Suppressor macrophage treated with lipopolysaccharide for 1 hour (primary cell): ENCODE measurements at places on chromosomes 1 and 21.

- peak; percentile 48 for DNase-seq
Measured at GRCh38 chr1:2148691-2149090, 45.9 kb downstream of the FAAP20 start.

DNA sequence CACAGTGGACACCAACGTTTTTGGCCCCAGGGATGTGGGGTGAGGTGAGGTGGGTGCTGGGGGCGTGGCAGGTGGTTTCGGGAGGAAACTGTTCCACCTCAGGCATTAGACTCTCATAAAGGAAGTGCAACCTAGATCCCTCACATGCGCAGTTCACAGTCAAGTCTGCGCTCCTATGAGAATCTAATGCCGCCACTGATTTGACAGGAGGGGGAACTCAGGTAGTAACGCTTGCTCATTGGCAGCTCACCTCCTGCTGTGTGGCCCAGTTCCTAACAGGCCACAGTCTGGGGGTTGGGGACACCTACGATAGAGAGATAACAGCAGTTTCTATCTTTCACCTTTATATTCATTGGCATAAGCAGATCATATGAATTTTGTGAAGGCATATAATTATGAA is 347.1 kb downstream of the VAV3 start:
- DNase-seq = no peak

GRCh38 chr1:18542351-18542750 is 61.6 kb downstream of the KLHDC7A start:
- DNase-seq = no peak

DNA sequence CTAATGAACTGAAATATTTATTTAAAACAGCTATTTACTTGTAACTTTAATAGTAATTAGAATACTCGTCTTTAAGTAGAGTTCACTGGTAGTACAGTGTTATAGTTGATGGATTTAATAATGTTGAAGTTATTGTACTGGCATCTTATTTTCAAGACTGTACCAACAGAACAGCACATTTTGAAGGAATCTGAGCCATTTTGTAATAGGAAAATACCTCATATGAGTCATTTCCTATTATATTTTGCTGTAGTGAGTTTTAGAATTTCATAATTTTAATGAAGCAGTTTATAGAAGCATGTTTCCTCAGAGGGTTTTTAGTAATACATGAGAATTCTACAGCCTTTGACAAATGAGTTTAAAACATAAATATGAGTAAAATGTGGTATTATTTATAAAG is 258.3 kb downstream of the OLFM3 start:
- DNase-seq = no peak

- DNase-seq = peak; percentile 58
Measured at GRCh38 chr21:38660333-38661196, 145.2 kb upstream of the ETS2 start.

DNA sequence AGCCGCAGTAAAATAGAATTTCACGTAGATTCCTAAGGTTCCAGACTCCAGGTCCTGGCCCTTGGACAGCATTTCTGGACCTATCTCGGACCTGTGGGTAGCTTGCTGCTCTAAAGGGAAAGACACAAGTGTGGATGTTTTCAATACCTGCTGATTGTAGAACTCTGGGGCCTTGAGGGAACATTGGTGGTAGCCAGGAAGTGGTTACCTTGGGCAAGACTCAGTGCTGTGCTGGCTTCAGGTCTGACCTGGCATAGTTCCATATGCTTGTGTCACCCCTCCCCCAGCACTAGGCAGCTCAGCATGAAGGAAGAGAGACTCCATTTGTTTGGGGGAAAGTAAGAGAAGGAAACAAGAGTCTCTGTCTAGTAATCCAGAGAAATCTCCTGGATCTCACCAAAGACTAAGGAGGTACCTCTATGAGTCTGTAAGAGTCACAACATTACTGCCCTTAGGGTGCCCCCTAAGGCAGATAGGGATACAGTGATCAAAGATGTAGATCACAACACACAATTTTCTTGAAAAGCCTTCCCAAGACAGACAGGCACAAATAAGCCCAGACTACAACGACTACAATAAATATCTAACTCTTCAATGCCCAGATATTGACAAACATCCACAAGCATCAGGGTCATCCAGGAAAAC is 398.8 kb downstream of the TGFB2 start:
- no peak for DNase-seq

- DNase-seq = no peak
Measured at GRCh38 chr1:183693521-183693920, 40.4 kb upstream of the APOBEC4 start.

- DNase-seq = peak; percentile 50
Measured at GRCh38 chr21:42387164-42387563, 8.7 kb downstream of the TMPRSS3 start.

DNA sequence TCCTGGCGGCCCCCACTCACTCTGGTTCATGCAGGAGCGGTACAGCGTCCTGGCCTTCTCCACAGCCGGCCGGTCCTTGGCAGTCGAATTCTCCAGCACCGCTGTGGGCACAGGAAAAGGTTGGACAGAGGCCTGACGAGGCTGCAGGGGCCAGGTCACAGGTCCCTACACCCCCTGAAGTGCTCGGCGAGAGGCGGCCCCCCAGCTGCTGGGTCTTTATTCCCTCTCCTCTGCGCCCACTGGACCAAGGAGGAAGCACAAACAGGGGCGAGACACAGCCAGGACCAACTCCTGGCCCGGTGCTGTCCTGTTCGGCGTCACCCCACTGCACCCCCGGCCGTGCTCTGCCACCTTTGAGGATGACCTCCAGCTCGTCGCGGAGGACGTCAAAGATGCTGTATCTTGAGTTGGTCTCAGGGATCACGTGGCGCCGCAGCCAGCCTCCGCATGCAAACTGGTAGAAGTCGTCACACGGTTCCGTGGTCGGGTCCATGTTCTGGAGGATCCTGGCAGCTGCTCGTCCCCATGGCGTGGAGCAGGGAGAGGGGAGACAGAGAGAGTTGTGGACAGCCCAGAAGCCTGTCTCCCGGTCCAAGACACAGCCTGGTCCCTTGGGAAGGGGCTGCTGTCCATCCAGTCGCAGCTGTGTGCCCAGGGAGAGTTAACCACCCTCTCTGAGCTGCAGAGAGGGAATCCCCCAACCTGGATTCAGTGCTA is 22.9 kb downstream of the PRXL2B start:
- no peak for DNase-seq

DNA sequence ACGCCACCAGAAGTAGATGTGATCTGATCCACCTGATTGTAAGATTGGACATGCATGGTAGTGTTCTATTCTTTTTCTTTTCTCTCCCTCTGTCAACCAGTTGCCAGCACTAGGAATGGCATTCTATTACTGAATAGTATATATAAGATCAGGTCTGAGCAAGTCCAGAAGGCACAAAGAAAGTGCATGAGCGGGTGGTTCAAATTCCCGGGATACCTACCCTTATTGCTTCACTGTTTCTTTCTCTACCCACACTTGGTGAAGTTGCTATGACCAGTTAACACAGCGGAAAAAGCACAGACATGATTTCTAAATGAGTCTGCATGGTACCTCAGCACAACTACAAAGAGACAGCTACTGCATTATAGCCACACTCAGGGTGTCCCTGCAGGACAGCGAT is 64.0 kb downstream of the SLC9A1 start:
- DNase-seq = no peak

DNA sequence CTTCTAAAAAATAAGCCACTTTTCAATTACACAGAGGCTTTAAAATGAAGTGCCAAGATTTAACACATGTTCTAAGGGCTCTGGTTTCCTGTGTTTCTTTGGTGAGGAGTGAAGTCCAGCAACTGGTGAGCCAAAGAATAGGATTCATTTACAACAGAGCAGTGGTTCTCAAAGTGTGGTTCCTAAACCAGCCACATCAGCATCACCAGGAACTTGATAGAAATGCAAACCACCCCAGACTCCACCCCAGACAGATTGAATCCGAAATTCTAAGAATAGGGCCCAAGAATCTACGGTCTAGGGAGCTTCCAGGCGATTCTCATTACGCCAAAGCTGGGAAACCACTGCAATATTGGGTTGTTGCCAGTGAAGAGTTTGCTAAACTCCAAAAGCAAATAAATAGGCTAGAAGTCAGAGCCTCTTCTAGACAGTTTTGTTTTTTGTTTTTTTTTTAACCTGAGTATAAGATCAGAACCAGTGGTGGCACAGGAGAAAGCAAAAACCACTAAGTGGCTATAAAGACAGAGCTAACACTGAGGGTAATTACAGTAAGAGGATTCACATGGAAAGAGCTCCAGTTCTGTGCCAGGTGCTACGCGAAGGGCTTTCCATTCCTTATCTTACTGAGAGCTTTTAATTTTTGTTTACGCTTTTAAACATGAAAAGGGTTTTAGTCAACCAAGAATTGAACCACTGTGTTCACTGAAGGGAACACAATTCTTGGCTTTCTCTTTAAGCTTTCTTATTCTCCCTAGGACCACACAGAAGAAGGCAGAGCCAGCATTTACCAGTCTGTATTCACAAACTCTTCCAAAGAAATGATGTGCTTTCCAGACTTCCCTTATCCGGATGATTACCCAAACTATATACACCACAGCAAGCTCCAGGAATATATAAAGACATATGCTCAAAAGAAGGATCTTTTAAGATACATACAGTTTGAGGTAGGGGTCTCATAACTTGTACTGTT is 42.4 kb upstream of the FMO2 start:
- no peak for DNase-seq

- no peak for DNase-seq
Measured at GRCh38 chr1:20701446-20701845, 16.4 kb downstream of the KIF17 start.

GRCh38 chr1:65911679-65912078 is 119.0 kb downstream of the PDE4B start:
- DNase-seq = no peak

GRCh38 chr21:29074007-29074376 is 544 bp upstream of the CCT8 start:
- DNase-seq = no peak

GRCh38 chr1:226355669-226356551 is 46.9 kb upstream of the LIN9 start:
- no peak for DNase-seq

DNA sequence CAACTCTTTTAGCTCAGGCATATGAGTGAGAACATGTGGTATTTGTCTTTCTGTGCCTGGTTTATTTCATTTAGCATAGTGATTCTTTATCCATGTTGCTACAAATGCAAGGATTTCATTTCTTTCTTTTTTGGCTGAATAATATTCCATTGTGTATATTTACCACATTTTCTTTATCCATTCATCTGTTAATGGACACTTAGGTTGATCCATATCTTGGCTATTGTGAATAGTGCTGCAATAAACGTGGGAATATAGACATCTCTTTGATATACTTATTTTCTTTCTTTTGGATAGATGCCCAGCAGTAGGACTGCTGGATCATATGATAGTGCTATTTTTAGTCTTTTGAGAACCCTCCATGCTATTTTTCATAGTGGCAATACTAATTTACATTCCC is 30.8 kb downstream of the ASB17 start:
- no peak for DNase-seq

DNA sequence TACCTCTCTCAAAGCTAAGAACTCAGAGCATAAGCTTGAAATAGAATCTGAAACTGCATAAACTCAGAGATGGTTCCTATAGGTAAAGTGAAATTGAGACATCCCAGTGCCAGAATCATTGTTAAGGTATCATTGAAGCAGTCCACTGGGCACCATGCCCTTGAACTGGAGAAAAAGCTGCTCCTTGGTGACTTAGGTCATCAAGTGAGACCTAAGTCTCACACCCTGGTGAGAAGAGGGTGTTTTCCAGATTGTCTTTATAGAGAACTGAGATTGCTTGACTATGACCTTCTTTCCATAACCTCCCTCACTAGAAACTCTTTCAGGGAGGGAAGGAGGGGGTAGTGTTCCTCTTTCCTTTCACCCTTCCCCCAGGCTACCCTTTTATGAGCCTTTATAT is 9.4 kb upstream of the ATP6V1G3 start:
- DNase-seq = peak; percentile 85

DNA sequence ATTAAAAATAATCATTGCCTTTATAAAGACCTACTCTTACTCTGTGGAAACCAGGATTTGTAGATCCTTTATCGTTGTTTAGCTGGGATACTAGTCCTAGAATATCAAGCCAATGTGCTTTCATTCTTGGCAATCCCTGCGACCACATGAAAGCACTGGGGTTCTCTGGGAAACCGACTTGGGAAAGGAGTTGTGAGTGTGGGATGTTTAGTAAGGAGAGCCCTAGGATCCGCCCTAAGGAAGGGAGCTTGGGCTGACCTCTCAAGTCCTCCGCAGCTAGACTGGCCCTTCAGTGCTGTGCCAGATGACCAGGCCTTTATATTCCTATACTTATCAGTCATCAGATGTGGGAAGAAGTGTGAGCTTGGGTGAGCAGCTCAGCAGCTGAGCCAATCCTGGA is 5.2 kb upstream of the KRTAP19-8 start:
- no peak for DNase-seq

DNA sequence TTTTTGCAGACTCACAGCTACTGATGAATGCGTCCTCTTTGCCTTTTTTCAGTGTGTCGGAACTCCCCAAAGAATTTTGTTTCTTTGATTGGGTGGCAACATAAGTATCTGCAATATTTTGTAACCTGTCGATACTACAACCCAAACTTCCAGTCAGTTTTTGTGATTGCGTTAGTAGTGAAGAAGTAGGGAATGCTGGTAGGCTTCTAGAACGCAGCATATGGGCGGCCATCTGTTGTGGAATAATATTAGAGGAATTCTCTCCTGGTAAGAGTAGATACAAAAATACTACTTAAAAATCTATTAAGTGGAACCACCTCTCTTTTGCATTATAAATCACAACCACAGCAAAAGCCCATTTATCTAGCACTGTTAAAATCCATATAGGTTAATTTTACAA is 107.4 kb downstream of the LYST start:
- DNase-seq = no peak

GRCh38 chr1:87186346-87186745 is 142.3 kb upstream of the LMO4 start:
- peak; percentile 42 for DNase-seq

DNA sequence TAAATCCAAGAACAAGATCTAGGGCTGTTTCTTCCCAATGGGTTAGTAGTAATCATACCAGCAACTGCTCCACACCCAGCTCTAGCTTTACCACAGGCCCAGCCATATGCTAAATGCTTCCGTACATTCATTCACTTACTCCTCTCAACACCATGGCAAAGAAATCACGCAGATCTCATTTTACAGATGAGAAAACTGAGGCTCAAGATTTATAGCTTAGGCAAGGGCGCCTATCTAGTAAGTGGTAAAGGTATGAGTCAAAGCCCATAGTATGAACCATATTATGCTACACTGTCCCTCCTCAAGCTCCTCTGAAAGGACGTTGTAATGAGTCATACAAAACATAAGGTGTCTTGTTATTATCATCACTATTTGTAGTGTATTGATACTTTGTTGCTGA is 82.2 kb downstream of the NIBAN1 start:
- DNase-seq = no peak

- no peak for DNase-seq
Measured at GRCh38 chr1:180221462-180221861, 8.6 kb upstream of the LHX4 start.

GRCh38 chr1:219784660-219785381 is 143.5 kb downstream of the SLC30A10 start:
- no peak for DNase-seq
